ENCODE measurements at places on chromosomes 4 and X.

- no peak for DNase-seq
Measured at GRCh38 chr4:133137571-133137970, 11.5 kb upstream of the PCDH10 start.

DNA sequence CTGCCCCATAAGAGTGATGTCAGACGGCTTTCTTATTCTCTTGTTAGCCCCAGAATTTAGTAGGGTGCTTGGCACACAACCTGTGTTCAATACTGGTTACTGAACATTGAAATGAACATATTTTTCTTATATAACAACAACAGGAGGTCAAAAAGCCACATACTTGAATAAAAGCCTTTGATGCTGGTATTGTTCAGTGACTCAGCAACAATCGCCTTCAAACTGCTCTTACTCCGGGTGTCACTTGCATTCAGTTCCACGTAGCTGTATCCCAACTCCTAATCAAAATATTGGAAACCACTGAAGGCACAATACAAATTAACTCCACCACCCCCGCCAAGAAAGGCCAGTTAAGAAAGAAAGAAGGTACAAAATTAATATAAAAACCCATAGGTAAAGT lies 61.5 kb downstream of the RFC1 start:
- no peak for DNase-seq

- no peak for DNase-seq
Measured at GRCh38 chrX:113741744-113742143, 842.1 kb upstream of the HTR2C start.

- DNase-seq: no peak
Measured at GRCh38 chr4:7487502-7487901, 52.8 kb upstream of the PSAPL1 start.

DNA sequence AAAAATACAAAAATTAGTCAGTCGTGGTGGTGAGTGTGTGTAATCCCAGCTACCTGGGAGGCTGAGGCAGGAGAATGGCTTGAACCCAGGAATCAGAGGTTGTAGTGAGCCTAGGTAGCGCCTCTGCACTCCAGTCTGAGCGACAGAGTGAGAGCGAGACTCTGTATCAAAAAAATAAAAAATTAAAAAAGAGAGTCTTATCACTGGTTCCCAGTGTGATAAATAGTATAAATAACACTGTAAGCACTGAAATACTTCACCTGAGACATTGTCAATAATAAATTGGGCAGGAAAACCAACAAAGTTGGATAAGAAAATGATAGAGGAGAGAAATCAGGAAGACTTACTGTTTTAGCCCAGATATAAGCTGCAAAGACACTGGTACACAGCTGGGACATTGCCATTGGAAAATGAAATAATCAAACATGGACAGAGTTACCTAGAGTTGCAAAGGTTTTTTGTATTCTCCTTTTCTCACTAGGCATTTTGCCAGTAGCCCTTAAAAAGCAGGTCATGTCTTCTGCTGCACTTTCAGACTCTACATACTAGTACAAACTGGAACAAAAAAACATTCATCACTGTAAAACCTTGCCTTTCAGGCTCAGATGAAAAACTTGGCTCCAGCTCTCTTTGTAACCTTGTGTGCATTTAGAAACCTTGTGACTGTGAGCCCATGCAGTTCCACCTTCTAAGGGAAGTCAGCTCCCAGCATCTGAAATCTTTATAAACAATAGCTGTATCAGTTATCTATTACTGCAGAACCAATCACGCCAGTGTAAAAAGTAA lies 55.0 kb upstream of the PPP1R2C start:
- no peak for DNase-seq

GRCh38 chrX:110557864-110558263 lies 199.2 kb downstream of the RTL9 start:
- no peak for DNase-seq

DNA sequence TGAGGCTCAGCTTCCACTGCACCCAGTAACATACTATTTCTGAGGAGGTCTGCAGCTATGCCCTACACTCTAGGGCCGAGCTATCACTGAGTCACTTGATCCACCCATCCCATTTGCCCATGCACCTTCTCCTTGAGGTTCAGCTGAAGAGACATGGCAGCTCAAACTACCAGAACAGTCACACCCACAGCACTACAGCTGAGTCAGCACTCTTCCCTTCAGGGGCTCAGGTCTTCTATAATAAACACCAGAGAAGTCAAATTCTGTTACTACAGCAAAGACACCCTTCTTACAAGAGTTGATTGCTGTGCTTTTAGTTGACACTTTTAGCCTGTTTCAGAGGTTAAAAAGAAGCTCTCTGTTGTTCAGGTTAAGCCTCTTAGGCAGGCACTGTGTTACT lies 1696.4 kb upstream of the ADGRL3 start:
- DNase-seq: no peak

- DNase-seq: no peak
Measured at GRCh38 chr4:71941001-71941400, 90.8 kb upstream of the NPFFR2 start.

Measured in coronary artery (tissue), 2 donors.